ENCODE measurements at places on chromosomes 4 and X. TPM values are rescaled to one million over a fixed set of nuclear protein-coding genes. Genes with fewer than 3 reads are reported as not detected.

DNA sequence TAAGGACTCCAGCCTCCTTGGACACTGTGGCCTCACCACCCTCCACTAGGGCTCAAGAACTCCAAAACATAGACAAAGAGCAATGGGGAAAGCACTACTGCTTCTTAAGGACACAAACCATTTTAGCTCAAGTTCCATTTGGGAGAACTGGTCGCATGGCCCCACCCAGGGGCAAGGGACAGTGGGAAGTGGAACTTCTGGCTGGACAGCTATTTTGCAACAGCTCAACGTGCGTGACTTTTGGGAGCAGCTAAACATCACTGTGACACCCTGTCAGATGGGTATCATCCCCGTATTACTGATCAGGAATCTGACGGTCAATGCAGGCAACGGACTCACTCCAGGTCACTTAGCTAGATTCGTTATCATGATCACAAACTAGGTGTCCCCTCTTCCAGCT lies 9.0 kb upstream of the GLOD5 start:
- no peak for DNase-seq

GRCh38 chr4:94534401-94535312 lies 82.9 kb downstream of the PDLIM5 start:
- DNase-seq, result no peak

- no peak for DNase-seq
These were observed 44.5 kb upstream of the TRIM2 start for GRCh38 chr4:153159728-153160221.

DNA sequence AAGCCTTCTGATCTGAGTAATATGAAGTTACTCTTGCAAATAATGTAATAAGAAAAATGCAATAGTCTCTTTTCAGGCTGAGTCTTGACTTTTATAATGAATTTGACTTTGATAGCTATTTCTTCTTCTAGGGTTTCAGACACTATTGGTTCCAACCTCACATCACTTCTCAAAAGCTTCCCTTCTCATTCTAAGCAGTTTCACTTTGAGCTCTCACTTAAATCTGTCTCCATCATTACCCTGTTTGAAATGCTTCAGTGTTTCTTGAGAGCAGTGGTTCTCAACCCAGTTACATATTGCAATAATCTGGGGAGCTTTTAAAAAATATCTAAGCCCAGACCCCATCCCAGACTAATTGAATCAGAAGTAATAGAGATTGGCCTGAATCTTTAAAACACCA lies 40.5 kb upstream of the BMP2K start:
- no peak for DNase-seq

Gene CTAG1A
- not detected for total RNA-seq

Gene MTCP1
- total RNA-seq, result 10.9 TPM

Gene HTN3
- not detected for total RNA-seq

Gene CHIC1
- 4.3 TPM for total RNA-seq

Measured in pancreas (tissue), 10 donors.